ENCODE measurements at places on chromosomes 13 and 19.
A peak's percentile ranks its signal among the peaks of the same experiment; 100 is the strongest.

- no peak for DNase-seq
These were observed 66.5 kb upstream of the USPL1 start for GRCh38 chr13:30551189-30551588.

GRCh38 chr13:60000081-60000480, 163.6 kb downstream of the DIAPH3 start:
- DNase-seq, result no peak

GRCh38 chr19:47309038-47309437, 623 bp upstream of the C5AR1 start:
- DNase-seq, result no peak

DNA sequence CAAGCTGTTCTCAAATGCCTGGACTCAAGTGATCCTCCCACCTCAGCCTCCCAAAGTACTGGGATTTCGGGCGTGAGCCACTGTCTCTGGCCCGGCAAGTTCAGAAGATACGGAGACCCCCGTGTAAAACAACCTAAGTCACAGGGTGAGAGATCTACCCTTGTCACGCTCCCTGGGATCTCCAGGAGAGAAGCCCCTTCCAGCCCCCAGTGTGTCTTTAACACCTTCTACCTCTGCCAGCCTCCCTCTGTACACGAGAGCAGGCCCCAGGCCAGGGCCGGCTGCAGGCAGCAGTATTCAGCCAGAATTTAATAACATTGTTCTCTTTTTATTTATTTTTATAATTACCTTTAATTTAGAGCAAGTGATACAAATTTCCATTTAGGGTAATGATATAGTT, 49.4 kb downstream of the ZNF536 start:
- no peak for DNase-seq

GRCh38 chr13:49536144-49536873, 40.6 kb downstream of the PHF11 start:
- DNase-seq, result no peak

GRCh38 chr19:10019246-10019645, 6.0 kb downstream of the RDH8 start:
- no peak for DNase-seq

DNA sequence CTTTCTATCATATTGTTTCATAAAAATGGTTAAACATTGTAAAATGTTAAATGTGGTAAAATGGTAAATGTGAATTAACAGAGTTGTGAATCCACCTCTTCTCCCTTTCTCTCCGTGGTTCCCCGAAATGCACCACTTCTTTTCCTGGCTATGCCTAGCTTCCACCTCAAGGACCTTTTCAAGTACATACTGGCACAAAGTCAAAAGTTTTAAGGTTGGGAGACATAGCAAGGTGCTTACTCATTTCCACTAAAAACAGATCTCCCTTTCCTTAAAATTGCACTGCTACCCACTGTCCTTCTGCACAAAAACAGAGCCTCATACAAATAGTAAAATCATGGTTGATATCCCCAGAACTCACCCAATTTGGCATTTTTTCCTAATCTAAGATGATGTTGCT, 558.2 kb downstream of the SLITRK6 start:
- no peak for DNase-seq

DNA sequence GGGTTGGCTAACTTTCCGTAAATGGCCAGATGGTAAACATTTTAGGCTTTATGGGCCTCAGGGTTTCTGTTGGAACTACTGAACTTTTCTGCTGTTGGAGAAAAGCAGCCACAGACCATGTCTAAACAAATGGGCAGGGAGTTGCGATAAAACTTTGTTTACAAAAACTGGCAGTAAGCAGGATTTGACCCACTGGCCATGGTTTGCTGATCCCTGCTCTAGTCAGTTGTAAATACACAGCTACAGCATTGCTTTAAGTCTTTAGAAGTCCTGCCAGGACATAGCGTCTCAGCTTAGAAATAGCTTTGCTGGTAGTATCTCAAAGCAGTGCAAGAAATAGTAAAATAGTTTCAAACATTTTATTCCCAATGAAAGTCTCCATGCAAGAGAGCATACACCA, 88.4 kb downstream of the NALCN start:
- DNase-seq, result no peak

GRCh38 chr19:38803543-38803942, 9.2 kb downstream of the LGALS4 start:
- no peak for DNase-seq

- no peak for DNase-seq
These were observed 816 bp upstream of the TBXA2R start for GRCh38 chr19:3607303-3608078.

GRCh38 chr13:87052731-87053130, 618.4 kb upstream of the SLITRK5 start:
- no peak for DNase-seq

DNA sequence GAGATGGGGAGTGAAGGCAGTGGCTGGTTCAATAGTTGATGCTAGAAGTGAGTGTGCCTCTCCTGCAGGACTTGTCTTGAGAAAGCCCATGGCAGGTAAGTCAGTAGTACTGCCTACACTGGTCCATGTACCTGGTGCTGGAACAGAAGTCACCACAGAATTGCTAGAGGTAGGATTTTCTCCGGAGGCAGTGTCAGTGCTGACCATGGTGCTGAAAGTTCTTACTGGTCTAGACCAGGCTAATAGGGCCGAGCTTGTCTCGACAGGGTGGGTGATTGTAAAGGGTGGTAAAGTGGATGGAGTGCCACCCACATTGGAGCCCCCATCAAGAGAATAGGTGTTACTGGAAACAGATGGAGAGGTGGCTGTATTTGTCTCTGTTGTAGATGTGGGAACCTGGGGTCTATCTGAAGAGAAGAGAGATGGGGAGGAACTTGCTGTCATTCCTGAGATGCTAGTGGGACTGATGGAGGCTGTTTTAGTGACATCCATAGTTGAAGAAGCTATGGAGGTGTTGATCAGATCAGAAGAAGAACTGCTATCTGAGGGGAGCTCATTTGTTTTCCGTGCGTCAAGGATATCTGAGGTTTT, 36.6 kb downstream of the MUC16 start:
- no peak for DNase-seq

DNA sequence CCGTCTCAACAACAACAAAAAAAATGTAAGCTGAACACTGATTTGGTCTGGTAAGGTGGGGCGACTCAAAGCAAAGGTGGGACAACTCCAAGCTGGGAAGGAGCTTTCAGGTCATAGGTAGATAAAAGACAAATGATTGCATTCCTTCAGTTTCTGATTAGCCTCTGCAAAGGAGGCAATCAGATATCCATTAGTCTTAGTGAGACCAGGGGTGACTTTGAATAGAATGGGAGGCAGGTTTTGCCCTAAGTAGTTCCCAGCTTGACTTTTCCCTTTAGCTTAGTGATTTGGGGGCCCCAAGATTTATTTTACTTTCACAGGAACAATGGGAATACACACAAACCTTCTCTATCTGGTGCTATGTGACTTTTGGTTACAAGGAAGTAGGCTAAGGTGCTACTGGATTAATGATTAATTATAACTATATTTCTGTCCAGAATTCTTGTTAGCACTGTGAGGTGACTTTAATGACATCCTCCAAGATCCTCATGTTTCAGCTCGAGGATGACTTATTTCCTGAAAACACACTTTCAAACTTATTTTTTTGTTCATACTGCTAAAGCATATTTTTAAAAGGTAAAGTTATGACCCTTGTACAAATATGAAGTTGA, 10.6 kb upstream of the MTRF1 start:
- DNase-seq, result no peak

DNA sequence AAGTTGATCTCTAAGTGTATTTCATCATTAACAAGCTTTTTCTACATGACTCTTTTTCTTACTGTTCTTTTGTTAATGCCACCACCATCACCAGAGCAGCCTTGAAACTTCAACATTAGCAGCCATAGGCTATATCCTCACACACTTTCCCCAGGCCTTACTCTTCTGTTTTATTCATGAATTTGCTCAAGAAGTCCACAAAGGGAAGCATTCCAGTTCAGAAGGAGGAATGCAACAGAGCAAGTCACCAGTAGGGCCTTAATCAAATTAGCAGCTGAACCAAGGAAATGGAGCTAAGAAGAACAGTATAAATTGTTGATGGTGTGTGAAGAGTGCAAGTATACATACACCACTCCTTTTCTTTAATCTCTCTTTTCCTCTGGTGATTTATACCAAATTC, 223.1 kb downstream of the NBEA start:
- DNase-seq, result no peak

DNA sequence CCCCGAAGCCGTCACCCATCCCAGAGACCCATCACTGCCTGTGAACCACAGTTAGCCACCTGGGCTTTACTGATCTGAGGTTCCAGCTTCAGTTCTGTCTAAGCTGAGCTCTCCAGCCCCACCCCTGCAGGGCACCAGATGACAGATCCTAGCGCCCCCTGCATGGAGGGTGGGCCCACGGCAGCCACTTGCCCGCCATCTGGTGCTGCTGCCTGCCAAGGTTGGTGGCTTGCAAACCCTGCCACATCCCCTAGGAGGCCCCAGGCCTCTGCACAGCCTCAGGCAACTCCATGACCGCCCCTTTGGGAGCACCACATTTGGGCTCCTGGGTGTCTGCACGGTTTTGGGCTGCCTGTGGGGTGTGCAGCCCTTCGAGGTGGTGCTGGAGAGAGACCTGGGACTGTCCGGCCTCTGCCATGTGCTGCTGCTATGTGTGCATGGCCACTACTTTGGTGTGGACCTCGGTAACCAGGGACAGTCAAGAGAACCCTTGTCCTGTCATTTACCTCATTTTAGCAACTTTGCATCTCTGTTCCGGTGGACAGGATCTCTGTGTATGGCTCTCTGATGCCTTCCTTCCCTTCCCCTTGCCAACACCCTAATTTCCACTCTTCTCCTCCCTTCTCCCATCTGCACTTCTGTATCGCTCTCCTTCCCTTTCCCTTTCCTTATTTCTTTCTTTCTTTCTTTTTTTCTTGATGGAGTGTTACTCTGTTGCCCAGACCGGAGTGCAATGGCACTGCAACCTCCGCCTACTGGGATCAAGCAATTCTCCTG, 17.4 kb upstream of the SDHAF1 start:
- peak; percentile 58 for DNase-seq

GRCh38 chr19:49502866-49503581, 6.8 kb downstream of the RPS11 start:
- DNase-seq, result peak; percentile 56

DNA sequence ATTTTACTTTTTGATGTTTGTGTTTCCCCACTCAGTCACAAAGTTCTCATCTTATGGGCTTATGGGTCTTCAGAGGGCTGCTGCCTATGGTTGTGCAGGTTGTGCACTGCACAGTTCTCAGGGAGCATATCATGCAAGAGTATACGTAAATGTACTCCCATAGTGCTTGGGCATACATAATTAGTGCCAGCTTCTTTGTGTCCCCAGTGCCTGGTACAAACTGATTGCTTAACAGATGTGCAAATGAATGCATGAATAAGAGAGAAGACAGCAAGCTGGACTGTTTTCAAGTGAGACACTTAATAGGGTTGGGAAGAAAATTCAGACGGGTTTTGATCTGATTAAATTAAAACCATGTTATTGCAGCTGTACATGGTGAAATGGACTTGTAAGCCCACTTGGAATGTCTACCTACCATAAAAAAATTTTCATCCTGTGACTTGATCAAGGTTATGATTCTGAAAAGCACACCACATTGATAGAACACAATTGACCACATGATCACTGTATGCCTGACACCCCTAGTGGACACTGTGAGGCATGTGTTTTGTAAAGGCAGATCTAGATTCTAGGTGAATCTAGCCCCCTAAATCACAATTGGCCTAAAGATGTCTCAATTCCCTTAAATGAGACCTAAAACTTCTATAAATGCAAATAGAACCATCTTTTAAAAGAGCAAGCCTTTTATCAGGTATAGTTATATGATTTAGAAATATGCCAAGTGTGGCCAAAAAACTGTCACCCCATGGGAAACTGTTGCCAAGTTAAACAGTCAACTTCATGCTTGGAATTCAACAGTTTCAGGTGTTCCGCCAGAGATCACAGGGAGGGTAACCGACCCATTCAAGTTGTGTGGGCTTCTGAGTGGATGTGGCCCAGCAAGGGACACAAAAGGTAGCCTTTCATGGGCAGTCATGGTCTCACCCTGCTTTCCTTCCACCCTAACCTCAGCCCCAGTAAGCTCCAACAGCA, 27.9 kb downstream of the FAM124A start:
- DNase-seq, result no peak

DNA sequence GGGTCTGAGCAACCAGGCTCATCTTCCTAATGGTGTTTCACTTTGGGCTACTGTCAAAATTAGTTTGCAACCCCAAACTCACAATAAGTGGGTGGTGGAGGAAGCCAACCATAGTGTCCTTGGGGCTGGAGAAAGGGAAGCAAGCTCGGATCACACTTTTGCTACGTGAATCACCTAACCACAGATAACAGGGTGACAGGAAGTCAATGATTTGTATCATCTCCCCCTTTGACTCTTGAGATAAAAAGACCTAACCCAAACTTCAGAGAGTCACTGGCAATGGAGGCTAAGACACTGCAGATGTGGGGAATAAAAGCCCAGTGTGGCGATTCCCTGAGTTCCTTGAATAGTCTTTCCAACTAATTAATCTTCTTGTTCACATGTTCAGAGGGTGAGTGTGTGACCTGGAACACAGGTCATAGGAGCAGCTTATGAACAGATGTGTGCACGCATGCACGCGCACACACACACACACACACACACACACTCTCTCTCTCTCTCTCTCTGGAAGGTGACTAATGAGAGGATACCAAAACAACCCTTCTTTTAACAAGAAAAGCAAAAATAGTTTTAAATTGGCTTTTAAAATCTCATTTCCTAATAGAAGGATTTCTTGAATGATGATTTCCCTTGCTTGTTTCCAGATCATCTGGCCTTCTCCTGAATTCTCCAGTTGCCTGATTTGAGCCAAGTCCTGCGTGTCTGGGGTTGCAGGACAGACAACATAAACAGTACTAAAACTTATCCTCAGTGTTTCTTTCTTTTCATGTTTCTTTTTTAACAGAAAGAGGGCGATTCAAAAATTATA, 21.2 kb upstream of the DOCK9 start:
- DNase-seq, result peak; percentile 39

GRCh38 chr13:113110048-113110851, 4.7 kb downstream of the F7 start:
- peak; percentile 45 for DNase-seq

- no peak for DNase-seq
These were observed 86.5 kb downstream of the KCTD12 start for GRCh38 chr13:76799696-76800095.
